ENCODE measurements at places on chromosomes 4 and X.

DNA sequence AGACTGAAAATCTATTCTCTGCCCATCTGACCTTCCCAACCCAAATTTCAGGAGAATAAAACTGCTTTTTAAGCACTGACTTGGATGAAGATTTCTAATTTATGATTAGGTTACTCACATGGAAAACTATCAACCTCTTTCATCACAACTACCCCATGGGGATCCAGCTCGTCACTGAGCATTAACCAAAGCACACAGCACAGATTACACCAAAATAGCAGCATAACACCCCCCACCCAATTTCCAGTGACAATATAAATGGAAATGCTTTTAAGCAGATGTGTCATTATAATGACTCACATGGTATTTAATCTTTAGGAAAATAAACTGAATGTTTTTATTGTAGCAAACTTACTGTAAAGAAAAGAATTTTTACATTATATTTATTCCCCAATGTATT is 9.7 kb downstream of the SERTM2 start:
- no peak for DNase-seq

DNA sequence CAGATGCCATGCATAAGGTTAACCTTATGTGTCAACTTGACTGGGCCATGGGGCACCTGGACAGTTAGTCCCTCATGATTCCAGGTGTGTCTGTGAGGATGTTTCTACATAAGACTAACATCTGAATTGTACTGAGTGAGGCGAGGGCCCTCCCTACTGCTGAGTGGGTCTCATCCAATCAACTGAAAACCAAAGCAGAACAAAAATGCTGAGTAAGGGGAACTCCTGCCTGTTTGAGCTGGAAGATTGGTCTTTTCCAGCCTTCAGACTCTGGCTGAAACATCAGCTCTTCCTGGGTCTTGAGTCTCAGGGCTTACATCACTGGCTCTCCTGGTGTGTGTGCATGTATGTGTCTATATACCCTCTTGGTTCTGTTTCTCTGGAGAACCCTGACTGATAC is 13.8 kb downstream of the NELFA start:
- DNase-seq: no peak

DNA sequence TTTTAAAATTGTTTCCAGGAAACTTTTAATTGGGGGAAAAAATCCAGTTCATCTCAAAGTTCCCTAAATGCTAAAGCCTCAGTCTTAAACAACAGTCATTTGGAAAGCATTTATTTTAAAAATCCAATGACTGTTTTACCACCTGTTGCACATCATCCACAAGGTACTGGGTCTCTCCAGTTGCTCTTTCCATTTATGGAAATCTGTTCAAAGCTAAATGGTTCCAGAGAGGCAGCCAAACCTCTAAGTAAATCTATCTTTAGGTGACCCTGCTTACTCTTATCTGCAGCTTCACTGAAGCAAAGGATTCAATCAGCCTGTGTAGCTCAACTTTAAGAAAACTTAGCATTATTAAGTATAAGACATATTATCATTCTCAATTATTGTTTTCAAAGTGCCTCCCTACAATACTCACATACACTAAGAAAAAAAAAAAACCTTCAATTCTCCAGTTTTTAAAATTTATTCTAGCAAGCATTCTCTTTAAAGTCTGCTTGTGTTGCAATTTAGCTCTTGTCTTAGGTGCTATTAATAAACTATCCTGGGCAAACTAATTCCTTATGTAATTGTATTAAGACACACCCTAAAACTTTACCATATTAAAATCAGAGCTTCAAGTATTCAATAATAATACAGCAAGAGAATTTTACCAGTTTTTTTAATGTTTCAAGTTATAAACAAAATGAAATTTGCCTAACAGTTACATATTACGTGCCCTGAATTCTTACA is 60.6 kb downstream of the NOCT start:
- DNase-seq: no peak

DNA sequence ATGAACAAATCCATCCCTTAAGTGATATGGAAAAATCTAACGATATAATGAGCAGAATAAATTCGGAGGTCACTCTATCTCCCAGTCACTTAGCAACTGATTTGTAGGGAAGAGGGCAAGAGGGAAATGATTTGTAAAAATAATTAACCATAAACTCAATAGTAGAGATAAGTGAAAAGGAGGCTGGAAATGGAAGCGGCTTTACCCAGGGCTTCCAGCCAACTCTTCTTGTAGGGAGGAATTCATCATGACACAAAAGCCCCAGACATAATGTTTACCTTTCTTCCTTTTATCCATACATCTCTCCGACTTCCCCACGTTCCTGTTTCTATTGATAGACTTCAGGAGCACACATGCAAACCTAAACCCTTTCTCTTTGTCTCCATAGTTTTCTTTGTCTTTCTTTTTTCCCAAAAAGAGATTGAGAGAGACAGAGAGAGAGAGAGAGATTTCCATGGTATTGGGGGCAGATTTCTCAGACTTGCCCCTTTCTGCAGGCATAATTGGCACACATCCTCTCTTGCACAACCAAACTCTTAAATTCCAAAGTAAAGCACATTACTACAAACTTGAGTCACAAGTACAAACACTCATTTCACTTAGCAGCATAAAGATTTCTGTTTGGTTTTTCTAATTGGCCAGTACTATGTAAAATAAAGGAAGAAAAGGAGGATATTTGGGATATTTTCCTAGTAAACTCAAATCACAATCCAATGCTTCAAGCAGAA is 140.9 kb downstream of the MAPK10 start:
- no peak for DNase-seq

DNA sequence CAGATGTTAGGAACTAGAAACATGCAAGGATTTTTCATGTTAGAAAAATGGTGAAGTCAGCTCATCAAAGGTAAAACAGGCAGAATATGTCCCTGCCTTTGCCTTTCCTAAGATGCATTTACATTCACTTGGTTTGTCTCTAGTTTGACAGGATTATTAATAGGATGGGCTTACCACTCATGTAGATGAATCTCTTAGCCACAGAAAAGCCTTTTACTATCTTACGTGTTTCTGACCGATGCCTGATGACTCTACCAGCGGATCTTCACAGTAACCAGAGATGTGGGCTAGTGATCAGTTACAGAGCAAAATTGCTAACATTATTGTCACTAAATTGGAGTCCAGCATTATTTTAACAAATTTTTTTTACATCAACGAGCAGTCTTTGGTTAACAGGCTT is 187.6 kb downstream of the MAML3 start:
- DNase-seq: no peak

DNA sequence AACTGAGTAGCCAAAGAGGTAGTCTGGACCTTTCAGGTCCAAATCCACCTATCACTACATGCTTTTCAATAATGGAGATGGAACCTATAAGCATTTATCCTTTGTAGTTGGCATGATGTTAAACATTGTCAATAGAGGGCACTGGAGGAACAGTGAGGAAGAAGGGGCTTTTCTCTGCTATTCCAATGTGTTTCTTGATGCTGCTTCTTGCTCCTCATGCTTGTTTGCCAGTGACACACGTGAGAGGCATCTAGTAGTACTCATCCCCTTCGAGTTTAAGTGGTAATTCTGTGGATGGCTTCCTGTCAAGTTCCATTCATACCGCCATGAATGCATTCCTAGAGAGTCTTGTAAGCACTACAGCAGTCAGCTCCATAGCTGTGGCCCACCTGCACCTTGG is 84.0 kb downstream of the NAA11 start:
- DNase-seq: no peak

DNA sequence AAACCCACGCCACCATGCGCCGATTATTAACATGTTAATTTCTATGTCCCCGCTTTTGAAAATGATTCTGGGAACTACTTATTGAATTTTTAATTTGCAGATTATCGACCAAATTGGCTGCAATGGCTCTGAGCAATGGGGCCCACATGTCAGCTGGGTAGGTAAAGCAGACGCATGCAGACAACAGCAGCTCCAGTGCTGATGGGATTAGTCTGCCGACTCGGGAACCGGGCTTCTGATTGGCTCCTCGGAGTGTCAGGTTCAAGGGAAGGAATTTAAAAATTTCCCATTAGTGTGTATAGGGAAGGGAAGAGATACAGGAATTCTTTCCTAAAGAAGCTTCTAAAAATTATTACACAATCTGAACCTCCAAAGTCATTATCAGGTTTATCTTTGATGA is 77.4 kb upstream of the PPARGC1A start:
- no peak for DNase-seq

GRCh38 chrX:20347481-20347880 is 80.8 kb upstream of the RPS6KA3 start:
- DNase-seq: no peak

DNA sequence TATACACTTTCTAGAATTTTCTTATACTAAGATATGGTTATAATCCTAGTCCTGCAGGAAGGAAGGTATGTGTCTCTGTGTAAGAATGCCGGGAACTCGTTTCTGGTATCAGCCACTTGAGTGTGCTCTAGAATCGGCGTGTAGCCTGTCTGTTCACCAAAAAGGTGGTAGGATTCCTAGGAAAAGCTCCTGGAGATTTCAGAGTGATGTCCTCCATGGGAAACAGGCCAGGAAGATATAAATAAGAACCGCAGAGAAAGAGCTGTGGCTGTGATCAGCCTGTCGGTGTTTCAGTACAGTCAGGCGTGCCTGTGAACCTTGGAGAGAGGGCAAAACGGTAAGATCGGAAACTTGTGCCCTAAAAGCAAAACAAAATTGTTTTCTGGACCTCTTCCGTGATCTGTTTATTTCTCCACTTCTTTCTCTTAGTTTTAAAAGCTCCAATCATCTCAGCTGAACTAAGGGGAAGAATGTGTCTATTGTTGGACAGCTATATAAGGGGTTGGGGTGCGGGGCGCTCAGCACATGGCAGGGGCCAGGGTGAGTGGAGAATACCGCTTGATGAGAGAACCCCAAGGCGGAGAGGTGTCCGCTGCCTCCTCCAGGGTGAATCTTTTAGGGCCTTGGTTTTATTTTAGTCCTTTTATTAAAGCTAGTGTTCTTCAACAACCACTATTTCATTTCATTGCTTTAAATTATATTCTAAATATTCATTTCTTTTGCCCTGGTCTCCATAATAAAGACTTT is 303.8 kb upstream of the TENM3 start:
- no peak for DNase-seq

DNA sequence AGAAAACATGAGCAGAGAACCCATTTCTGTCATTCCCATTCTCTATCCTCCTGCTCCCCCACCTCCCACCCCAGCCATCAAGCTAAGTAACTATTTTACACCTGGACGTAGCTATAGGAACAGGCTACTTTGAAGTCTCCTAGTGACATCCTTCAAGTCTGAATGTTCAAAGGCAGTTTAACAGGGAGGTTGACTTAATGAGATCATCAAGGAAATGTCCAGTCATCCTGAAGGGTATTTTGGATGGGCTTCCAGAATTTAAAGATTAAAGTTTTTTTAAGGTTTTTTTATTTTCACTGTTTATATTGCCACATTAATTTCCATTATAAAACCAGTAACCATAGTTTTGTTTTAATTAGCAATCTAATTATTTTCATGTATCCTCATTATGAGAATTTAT is 41.1 kb downstream of the HPF1 start:
- DNase-seq: no peak

DNA sequence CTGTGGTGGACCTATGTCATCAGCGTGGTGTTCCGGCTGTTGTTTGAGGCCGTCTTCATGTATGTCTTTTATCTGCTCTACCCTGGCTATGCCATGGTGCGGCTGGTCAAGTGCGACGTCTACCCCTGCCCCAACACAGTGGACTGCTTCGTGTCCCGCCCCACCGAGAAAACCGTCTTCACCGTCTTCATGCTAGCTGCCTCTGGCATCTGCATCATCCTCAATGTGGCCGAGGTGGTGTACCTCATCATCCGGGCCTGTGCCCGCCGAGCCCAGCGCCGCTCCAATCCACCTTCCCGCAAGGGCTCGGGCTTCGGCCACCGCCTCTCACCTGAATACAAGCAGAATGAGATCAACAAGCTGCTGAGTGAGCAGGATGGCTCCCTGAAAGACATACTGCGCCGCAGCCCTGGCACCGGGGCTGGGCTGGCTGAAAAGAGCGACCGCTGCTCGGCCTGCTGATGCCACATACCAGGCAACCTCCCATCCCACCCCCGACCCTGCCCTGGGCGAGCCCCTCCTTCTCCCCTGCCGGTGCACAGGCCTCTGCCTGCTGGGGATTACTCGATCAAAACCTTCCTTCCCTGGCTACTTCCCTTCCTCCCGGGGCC is 1.2 kb downstream of the GJB1 start:
- DNase-seq: no peak

DNA sequence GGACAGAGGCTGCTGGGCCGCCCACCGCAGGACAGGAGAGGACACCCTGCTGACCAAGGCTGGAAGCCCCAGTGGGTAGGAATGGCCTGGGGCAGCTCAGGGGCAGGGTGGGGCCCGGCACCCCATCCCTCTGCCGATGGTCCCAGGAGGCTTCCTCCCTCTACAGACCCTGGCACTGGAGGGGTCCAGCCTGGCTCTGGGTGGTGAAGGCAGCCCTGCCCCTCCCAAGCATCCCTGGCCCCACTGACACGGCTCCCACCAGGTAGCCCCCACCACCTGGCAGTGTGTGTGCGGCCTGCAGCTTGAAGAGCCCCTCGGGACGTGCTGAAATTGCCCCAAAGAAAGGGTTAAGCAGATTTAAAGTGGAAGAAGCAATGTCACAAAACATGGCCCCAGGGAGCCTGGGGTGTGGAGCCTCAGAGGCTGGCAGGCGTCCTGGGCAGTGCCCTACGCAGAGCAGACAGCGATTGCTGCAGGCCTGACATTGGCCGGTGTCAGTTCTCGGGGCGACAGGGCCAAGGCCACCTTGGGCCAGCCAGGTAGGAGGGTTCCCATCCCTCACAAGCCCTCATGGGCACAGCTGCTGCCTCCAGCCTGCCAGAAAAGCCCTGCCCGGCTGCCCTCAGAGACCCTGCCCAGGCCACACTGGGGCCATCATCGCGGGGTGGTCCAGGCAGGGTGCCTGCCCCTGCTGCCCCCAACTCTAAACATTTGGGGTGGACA is 80.5 kb downstream of the FAM53A start:
- DNase-seq: no peak

DNA sequence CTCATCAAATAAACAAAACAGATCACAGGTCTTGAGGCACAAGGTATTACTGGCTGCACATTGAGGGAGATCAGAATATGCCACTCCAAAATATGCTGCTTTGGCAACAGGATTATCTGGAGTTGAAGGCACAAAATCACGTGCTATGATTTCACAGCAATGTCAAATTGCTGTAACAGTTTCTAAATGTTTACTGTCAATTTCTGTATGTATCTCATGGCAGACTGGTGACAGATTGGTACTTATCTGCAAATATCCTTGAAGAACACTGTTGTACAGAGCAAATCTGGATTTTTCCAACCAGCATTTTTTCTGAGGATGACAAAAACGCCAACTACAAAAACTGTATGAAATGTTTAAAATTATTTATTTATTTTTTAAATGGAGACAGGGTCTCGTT is 26.7 kb downstream of the GPR82 start:
- DNase-seq: no peak

Data from stimulated activated naive CD4-positive, alpha-beta T cell treated with Interleukin-2 at 50 U/mL for 16 hours (primary cell).